ENCODE measurements at places on chromosomes 11 and 22.

GRCh38 chr22:38953577-38954413 lies 3.6 kb upstream of the APOBEC3A start:
- peak; percentile 54 for DNase-seq

- DNase-seq, result no peak
Observed at GRCh38 chr11:1060410-1060809, 14.3 kb upstream of the MUC2 start.

DNA sequence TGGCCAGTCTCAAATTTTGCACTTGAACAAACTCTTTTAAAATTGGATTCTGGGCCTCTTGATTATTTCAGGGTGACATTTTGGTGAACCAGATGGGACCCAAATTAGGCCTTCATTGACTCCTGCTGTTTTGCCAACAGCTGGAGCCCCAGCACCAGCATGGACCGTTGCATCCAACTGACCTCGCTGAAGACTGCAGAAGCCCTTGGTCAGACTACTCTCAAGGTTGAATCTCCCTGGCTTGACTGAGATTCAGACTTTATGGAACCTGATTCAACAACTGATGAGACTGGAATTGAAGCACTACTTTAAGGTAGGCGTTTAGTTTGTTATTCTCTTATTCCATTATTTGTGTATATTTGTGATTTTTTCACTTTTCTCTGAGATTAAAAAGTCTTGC lies 41.7 kb downstream of the NARS2 start:
- DNase-seq, result no peak

GRCh38 chr11:125451400-125452124 lies 44.5 kb downstream of the FEZ1 start:
- peak; percentile 43 for DNase-seq

GRCh38 chr11:110200241-110200640 lies 96.2 kb downstream of the RDX start:
- no peak for DNase-seq

- no peak for DNase-seq
Observed at GRCh38 chr11:35978183-35978582, 34.3 kb downstream of the LDLRAD3 start.

DNA sequence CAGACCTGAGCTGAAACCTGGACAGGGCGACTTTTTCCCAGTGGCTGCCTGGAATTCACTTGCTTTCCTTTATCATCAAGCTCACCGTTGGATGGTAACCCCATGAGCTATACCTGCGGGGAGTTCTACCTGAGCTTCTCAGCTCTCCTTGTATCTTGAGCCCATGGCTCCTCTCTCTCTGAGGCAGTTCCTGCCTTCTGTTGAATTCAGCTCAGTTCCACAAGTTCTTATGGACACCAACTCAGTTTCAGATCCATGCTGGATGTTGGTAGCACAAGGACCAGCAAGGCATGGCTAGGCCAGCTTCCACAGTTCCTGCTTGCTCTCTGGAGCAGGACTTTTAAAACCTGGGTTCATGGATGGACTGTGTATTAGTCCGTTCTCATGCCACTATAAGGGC lies 58.3 kb upstream of the AMPD3 start:
- no peak for DNase-seq

GRCh38 chr11:16945671-16946469 lies 68.3 kb downstream of the PLEKHA7 start:
- peak; percentile 78 for DNase-seq

- no peak for DNase-seq
Observed at GRCh38 chr11:70328556-70328955, 58.1 kb downstream of the PPFIA1 start.

GRCh38 chr11:126523441-126524205 lies 168.1 kb downstream of the ST3GAL4 start:
- no peak for DNase-seq

DNA sequence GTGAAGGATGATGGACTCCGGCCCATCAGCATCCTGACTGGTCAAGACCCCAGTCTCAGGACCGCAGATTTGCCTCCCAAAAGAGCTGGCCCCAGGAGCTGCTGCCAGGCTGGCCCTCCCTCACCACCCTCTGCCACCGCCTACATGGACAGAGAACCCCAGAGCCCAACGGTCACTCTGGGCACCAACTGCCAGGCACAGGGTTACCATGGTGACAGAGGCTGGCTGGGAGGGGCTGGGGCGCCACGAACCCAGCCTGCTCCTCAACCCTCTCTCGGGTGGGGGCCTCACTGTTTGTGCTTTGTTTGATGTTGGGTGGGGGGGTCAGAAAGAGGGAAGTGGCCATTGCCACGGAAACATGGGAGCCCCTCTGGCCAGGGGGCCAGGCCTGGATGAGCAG lies 55.8 kb downstream of the ELFN2 start:
- DNase-seq, result no peak

DNA sequence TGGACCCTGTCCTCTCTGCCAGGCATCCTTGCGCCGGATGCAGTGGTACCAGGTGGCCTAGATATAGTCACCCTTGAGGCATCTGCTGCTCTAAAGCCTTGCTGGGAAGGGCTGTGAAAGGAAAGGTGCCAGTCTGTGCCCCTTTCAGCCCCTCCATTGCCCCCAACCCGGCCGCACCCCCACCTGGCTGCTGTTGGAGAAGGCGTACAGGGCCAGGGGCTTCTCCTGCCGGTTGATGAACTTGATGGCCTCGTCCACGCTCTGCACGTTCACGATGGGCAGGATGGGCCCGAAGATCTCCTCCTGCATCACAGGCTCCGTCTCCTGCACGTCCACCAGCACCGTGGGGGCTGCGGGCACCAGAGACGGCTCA lies 10.2 kb downstream of the ALDH3B2 start:
- DNase-seq, result no peak

GRCh38 chr11:14672635-14673034 lies 29.0 kb downstream of the PDE3B start:
- DNase-seq, result peak; percentile 37

DNA sequence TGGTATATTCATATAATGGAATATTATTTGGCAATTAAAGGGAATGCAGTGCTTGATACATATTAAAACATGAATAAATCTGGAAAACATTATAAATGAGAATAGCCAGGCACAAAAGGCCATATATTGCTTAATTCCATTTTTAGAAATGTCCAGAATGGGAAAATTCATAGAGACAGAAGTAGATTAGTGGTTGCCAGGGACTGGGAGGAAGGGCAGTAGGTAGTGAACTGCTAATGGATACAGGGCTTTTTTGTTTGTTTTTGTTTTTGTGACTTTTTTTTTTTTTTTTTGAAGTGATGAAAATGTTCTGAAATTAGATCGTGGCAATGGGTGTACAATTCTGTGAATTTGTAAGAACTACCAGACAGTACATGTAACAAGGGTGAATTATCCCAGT lies 86.1 kb downstream of the YAP1 start:
- no peak for DNase-seq

GRCh38 chr11:93288767-93289166 lies 41.8 kb upstream of the DEUP1 start:
- no peak for DNase-seq

DNA sequence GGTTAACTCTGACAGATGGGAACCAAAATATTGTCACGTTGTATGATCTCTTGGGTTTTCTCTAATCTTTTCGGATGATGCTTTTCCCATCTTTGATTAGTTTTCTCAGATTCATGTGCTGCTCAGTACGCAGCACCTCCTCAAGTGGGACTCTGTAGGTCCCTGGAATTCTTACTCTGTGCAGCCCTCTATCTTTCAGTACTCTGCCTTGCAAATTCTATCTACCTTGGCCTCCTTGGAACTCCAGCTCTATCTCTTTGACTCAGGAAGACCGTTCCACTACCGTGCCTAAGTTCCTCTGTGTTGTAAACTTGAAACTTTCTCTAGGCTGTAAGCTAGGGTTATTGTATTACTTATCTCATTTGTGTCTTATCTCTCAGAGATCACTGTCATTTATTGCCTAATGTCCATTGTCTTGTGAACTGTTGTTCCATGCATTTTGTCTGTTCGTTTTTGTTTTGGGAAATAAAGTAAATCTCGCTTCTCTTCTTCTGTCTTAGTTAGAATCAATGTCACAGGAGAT lies 20.1 kb upstream of the CHORDC1 start:
- no peak for DNase-seq

- DNase-seq, result no peak
Observed at GRCh38 chr22:17984114-17984513, 40.2 kb downstream of the MICAL3 start.

DNA sequence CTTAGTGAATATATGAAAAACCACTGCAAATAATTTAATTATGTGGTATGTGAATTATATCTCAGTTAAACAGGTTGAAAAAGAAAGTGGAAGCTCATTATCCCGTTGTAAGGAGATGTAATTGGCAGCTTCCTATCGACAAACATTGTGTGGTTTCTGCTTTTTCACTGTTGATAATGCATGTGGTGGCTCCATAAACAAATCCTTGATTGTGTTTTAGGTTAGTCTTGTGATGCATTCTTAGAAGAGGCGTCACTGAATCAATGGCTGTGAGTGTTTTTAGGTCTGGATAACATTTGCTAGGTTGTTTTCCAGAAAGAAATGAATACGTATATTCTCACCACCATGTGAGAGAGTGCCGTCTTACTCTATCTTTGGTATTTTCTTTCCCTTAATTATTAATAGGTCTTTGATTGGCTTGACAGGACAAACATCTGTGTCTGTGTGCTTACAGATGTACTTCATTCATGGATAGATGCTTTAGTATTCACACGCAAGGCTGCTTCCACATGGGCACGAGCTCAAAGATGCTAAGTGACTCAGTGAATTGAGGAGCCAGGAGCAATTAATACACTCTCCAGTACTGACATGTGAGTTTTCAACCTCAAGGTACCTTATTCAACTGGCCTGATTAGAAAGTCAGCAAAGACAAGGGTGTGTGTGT lies 166.7 kb downstream of the TBC1D22A start:
- no peak for DNase-seq

DNA sequence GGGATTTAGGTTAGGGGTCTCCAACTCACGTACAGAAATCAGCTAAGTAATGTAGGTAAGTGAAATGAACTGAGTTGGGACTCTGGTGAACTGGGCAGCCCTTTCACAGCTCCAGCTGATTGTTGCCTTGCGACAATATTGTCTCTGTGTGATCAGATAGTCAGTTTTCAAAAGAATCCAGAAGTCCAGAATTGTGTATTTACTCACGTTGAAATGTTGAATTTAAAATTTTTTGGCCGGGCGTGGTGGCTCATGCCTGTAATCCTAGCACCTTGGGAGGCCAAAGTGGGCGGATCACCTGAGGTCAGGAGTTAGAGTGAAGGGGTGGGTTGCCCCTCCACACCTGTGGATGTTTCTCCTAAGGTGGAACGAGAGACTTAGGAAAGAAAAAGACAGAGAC lies 18.8 kb upstream of the WDR74 start:
- DNase-seq, result no peak

DNA sequence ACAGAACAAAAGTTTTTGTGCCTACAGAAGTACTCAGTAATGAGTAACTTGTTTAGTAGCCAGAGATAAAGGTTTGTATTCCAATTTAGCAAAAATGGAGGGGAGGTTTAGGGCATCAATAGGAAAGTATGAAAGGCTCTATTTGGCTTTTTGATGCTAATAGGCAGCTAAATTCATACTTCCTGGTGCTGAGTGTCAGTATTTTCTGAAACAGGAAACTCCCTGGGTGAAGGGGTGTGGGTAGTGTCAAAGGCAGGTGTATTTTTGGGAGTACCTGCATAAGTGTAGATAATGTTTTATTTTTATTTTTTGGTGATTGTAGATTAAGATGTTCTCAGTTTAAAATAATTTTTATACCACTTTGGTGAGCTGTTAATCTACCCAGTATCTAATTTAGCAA lies 29.3 kb upstream of the MMP7 start:
- DNase-seq, result no peak

DNA sequence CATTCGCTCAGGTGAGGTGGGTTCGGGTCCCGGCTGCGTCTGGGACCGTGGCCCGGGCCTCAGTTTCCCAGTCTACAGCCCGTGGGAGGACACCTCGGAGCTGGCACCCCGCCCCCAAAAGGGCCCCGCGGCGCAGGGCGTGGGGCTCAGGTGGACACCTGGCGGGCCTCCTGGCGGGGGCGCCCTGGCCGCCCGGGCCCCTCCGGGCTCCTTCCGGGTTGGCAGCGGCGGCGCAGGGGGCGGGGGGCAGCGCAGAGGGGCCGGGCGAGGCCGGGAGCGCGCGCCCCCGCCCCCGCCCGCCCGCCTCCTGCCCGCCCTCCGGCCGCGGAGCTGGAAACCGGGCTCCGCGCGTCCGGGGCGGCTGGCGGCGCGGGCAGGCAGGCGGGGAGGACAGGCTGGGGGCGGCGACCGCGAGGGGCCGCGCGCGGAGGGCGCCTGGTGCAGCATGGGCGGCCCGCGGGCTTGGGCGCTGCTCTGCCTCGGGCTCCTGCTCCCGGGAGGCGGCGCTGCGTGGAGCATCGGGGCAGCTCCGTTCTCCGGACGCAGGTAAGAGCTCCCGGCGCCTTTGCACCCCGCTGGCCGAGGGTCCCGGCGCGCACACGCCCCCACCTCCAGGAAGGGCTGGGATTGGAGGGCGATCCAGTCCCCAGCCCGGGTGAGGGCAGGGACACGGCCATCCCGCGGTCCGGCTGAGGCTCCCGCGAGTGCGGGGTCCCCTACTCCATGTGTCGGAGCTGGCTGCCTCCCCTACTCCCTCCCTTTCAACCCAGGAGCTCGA lies at the start of gene EMID1:
EMID1 (plus strand) TSS at position 303 of the 778 bp plus-strand sequence; CDS start at position 446, 143 bp downstream.
- DNase-seq, result peak; percentile 68

DNA sequence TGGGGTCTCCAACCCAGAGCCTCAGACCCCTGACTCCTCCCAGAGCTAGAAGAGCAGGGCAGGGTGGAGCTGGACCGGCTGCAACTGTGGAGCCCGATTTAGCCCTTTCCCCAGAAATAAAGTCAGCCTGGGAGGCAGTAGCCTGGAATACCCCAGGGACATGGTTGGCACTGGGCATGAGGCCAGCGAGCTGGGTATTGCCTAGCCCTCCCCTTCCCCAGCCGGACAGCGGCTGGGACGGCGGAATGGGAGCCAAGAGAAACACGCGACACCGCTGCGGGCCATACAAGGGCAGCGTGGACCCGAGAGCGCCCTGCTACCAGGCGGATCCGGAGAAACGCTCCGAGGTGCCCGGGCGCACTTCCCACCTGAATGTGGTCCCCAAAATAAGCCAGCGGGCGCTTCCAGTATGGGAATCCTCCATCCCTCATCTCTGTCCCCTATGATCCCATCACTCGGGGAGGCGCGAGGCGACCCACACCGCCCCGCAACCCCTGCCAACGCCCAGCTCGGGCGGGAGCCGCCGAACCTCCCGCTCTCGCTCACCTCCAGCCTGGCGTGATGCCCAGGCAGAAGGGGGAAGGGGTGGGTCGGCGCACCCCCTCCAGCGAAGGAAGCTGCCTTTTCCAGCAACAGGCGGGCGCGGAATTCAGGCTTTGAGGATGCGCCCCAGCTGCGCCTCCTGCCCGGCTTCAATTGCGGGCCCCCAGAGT lies 758 bp downstream of the MCAM start:
- no peak for DNase-seq

DNA sequence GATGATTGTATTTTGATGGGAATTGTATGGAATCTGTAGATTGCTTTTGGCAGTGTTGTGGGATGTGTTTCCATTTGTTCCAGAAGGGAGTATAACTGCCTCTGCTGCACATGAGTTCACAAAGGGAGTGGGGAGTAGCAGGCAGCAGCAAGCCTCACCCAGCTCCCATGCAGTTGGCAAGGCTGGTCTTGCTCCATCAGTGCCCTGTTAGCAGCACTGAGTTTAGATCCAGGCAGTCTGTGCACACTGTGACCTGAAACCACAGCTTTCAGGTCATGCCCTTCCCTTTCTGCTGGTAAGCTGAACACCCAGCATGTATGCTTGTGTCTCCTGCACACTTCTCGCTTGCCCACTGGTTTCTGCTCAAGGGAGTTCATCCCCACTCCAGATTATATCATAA lies 3.7 kb upstream of the NUCB2 start:
- DNase-seq, result no peak

- DNase-seq, result no peak
Observed at GRCh38 chr11:125256541-125257189, 92.1 kb downstream of the PKNOX2 start.
